ENCODE measurements at places on chromosomes 1 and 21.

DNA sequence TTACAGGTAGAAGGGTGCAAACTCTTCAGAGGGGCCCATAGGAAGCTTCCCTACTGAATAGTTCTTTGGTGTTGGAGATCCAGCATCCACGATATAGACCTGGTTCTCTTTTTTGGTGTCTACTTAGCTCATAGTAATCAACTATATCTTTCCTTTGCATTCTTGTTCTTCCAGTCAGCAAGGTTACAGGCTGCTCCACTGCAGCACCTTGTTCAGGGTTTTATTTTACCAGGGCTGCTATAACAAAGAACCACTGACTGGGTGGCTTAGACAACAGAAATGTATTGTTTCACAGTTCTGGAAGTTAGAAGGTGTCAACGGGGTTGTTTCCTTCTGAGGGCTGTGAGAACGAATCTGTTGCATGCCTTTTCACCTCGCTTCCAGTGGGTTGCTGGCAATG is 136.3 kb downstream of the CLEC20A start:
- no peak for DNase-seq

DNA sequence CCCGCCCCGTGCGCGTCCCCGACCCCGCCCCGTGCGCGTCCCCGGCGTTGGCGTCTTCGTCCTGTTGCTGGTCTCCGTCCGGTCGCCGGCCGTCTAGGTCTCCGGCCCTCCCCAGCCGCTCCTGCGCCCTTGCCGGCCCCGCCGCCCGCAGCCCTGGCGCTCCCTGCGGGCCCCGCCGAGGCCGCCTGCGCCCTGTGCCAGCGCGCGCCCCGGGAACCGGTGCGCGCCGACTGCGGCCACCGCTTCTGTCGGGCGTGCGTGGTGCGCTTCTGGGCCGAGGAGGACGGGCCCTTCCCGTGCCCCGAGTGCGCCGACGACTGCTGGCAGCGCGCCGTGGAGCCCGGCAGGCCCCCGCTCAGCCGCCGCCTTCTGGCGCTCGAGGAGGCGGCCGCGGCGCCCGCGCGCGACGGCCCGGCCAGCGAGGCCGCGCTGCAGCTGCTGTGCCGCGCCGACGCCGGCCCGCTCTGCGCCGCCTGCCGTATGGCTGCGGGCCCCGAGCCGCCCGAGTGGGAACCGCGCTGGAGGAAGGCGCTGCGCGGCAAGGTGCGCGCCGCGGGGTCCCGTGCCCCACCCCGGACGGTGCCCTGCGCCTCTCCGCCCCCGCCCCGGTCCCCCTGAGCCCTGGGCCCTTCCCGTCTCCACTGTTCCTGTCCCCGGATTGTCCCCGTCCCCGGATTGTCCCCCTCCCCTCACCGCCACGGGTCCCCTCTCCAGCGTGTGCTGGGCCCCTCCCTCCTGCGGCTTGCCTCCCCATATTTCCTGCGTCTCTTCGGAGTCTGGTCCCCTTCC is at the start of gene RNF187:
TSS of gene RNF187 (plus strand) at position 47 of the 789 bp plus-strand sequence.
- DNase-seq: peak; percentile 92

GRCh38 chr1:119541389-119541788 is 34.4 kb downstream of the HSD3B1 start:
- no peak for DNase-seq

DNA sequence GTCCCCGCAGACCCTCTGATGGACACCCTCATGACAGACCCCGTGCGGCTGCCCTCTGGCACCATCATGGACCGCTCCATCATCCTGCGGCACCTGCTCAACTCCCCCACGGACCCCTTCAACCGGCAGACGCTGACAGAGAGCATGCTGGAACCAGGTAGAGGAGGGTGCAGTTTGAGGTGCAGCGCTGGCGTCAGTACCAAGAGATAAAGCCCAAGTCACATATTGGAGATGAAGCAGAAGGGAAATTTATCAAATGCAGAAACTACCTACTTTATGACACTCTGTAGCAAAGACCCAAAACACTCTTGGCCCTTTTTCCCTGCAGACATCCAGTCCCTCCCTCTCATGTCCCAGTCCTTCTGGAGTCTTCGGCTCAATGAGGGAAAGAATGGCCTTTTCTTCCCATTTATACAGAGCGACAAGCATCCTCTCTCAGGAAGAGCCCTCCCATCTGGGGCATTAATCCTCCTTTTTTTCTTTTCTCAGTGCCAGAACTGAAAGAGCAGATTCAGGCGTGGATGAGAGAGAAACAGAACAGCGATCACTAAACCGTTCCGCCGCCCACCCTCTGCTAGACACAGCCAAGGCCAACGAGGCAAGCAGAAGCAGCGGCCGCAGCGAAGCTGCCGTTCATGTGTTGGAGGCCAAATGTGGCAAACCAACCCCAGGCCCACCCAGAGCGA is 30.8 kb upstream of the KIF1B start:
- DNase-seq: no peak

DNA sequence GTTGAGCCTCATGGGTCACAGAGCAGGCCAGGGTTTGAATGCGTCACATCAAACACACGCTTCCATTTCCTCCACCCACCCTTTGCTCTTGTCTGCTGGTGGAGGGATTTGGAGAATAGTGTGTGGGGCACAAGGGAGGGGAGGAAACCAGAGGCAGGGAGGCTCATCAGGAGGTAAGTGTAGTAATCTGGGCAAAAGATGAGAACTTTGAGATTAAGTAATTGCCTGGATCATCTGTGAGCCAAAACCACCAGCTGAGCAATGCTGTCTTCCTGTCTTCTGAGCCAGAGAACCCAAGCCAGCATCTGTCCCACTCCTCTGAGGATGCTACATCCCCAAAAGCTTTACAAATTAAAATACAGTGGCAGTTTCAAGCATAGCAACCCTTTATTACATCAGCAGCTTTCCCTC is 45.2 kb downstream of the C8B start:
- DNase-seq: peak; percentile 4

Measured in suppressor macrophage (primary cell).